ENCODE measurements at places on chromosomes 11 and 22.

GRCh38 chr11:2584812-2585565 is 114.8 kb downstream of the KCNQ1OT1 start:
- peak; percentile 11 for DNase-seq

DNA sequence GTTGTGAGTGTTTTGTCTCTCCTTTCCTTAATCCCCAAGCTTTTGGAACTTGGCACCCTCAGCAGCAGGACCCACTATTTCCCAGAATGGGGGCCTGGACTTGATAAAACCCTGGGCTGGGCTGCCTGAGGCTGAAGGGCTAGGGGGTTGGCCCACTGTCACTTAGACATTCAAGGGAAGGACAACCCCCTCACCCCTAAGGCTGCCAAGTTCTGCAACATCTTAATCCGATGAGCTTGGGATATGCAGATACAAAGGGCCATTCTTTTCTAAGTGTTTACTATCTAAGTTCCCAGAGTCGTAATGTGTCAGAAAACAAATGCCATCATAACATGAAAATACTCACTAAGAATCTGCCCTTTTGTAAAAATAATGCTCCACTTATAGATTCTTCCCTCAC is 42.9 kb downstream of the IRAG1 start:
- no peak for DNase-seq

DNA sequence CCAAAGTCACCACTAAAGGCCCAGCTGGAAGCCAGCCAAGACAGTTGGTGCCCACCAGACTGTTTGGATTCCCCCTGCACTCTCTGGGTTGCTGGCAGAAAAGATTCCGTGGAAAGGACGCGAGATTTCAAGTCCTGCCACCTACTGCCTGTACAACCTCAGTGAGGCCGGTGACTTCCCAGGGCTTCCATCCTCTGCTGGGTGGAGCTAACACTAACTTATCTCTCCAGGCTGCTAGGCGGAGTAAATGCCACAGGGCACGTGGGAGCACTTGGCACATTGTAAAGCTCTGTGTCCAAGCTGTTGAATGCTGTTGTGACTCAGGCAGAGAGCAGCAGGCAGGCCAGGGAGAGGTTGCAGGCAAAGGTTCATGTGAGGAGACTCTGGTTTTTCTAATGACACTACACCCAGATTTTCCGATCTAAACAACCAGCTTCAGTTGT is 50.9 kb upstream of the CDON start:
- DNase-seq: peak; percentile 85

GRCh38 chr11:66858186-66858938 is 1.5 kb downstream of the LRFN4 start:
- DNase-seq: no peak

DNA sequence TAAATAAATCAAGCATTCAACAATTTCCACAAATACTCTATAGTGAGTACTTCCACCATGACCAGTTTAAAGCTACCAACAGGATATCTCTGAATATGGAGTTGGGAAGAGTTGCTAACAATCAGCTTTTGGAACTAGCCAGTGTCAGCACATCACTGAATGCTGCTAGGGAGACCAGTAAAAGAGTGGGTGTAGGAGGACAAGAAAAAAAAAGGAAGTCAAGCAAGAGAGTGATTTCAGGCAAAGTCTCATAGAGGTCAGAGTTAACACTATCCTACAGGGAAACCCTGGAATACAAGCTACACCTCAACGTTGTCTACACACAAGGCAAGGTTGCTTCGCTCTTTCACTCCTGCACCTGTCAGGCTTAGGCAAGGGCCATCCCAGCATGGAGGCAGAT is 24.2 kb downstream of the EIF3F start:
- no peak for DNase-seq

- DNase-seq: no peak
Observed at GRCh38 chr11:72240461-72241290, 3.3 kb downstream of the PHOX2A start.

DNA sequence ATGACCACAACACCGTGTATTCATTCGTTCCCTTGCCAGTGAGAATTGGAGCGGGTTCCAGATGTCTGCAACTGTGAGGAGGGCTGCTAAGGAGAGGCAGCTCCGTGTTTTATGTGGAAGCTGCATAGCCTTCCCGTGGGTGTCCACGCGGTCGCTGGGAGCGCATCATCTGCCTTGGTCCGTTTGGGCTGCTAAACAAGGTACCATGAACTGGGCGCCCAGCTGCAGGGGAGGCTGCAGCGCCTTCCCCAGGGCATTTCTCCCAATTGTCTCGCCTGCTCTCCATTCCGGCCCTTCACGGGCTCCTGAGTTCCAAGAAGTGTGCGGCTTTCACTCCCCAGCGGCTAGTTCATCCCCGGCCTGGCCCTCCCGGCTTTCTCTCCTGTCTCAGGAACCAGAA is 1446.4 kb downstream of the TBC1D22A start:
- no peak for DNase-seq

GRCh38 chr11:111327908-111328624 is 29.7 kb downstream of the POU2AF3 start:
- DNase-seq: peak; percentile 38

- no peak for DNase-seq
Observed at GRCh38 chr11:105577641-105578040, 32.2 kb upstream of the GRIA4 start.

GRCh38 chr11:104668797-104669463 is 229.3 kb downstream of the CASP12 start:
- DNase-seq: no peak

GRCh38 chr11:17434108-17434507 is 42.5 kb downstream of the ABCC8 start:
- no peak for DNase-seq

DNA sequence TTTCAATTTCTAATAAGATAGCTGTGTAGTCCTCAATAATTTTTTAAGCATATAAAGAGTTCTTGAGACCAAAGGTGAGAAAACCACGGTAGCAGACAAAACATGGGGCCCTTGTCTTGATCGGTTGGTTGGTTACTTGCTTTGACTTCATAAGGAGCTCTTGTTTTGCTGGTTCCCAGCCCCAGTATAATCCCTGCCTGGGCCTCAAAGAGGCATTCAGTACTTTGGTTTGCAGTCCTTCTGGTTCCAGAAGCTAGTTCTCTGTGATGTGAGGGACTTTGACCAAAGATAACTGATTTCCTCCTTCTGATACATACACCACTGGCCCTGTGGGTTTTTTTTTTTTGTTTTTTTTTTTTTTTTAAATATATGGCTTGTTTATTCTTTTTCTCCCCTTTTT is 17.1 kb downstream of the MARK2 start:
- no peak for DNase-seq

DNA sequence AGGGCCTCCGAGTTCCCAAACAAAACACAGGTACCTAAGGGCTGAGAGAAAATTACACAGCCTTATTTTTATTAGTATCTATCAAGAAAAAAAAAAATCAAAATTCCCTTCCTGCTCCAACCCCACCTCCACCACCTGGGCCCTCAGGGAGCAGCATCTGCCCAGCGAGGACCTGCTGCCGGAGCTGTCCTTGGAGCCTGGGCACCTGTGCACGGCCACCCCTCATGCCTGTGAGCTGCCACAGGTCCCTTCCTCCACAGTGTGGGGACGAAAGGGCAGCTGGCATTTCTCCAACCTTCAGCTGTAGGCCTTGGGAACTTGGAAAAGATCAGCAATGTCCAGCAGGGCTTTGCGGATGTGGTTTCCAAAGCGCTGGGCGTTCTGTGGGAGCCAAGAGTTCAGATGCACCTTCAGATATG is 6.3 kb upstream of the SYCE3 start:
- no peak for DNase-seq

- no peak for DNase-seq
Observed at GRCh38 chr22:44063462-44064371, 39.6 kb downstream of the PARVB start.

DNA sequence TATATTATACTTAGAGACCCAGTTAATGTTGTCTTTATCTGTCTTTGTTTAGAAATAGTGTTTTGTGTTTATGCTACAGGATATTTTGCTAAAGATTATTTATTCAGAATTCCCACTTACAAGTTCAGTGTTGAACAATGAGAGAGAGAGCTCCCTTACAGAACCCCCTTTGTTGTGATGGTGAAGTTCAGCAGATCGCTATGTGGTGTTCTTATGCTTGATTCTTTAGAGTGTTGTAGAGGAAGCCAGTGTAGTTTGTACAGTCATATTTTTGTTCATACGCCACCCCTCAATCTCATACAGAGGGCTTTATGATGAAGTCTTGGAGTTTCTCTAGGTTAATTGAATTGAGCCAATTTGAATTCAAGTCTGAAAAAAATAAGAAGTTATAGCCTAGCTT is 150.2 kb downstream of the TMEM135 start:
- no peak for DNase-seq

GRCh38 chr11:57648801-57649735 is 644 bp downstream of the YPEL4 start:
- DNase-seq: no peak

GRCh38 chr11:67272327-67273259 is 6.3 kb downstream of the GRK2 start:
- no peak for DNase-seq

GRCh38 chr22:50184004-50184901 is 1.5 kb upstream of the TRABD start:
- peak; percentile 82 for DNase-seq

DNA sequence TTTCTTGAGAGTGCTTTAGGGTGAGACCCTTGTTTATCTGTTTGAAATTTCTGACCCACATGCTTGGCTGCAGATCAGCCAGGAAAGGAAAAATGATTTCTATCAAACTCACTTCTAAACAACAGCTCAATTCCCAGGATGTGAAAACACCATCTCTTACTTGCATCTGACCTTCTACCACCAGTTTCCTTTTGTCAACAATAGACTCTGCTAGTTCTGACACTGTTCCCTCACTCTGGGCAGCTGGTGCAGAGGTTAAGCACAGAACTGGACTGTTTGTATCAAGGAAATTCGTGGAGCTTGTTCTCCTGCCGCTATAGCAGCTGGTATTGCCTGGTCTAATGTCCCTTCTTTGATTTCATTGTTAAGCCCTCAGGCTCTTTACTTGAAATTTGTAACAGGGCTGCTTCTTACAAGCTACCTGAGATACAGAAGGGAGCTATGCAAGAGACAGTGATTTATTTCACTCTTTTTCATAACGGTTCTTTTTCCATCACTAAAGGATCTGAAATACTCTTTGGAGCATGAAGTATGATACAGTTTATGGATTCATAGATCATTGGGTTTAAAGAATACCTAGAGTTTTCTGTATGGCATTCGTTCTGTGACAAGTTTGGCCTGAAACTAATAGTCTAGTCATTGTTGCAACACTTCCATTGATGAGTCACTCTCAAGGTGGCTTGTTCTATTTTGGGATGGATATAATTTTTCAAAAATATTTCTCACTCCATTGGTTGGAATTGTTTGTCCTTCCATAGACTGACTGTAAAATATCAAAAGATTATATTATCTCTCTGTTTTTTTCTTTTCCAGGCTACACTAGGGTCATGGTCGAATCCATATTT is 178.2 kb upstream of the ZC3H12C start:
- no peak for DNase-seq

DNA sequence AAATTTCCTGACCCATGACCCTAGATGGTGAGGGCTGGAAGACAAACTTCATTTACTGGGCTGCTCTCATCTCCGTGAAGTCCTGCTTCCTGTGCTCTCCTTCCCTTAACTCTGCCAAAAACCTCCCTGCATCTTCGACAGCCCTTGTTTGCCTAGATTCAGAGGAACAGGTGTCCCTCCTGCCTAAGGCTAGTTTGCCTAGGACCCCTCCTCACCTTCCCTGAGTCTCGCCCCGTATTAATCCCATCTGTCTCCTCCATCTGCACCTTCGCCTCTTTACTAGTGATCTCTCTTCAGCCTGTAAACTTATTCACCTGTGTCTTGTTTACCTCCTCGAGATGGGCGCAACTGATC is 33.1 kb downstream of the EIF3F start:
- no peak for DNase-seq

GRCh38 chr11:123454060-123454651 is 24.1 kb downstream of the GRAMD1B start:
- DNase-seq: no peak

DNA sequence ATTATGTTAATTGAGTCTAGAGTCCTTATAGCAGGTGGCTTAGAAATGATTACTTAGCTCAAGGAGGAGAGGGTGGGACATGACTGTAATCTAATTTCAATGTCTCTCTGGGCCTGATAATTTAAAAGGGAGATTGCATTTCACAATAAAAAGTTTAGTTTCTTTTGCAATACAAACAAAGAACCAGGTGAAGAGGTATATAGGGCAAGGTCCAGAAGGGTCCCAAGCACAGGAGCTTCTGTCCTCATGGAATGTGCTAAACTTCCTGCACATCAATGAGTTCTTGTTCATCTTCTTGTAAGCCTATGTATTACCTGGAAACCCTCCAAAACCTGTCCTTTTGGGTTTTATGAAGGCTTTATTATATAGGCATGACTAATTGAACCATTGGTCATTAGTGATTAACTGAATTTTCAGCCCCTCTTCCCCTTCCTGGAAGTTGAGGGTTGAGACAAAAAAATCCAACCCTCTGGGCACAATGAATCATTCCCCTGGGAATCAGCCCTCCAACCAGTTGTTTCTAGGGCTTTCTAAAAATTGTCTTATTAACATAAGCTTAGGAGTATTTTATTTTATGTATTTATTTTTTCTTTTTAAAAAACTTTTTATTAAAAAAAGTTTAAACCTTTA is 37.6 kb downstream of the MS4A2 start:
- DNase-seq: no peak

DNA sequence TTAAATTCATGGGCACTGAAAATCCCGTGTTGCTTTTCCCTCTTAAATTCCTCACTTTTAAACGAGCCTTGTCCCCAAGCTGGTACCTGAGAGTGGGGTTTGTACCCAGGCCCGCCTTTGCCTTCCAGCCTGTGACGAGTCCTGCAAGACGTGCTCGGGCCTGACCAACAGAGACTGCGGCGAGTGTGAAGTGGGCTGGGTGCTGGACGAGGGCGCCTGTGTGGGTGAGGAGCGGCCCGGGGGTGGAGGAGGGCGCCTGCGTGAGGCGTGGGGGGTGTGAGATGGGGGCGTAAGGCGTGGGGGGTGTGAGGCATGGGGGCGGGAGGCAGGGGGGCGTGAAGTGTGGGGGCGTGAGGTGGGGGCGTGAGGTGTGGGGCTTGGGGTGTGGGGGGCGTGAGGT is 4.0 kb downstream of the CRELD2 start:
- no peak for DNase-seq

GRCh38 chr11:116175707-116176106 is 597.1 kb downstream of the BUD13 start:
- no peak for DNase-seq
